ENCODE measurements at places on chromosomes 12 and 14.

- no peak for DNase-seq
These were observed 525 bp upstream of the GPR68 start for GRCh38 chr14:91245029-91245428.

- no peak for DNase-seq
These were observed 7.8 kb downstream of the PPTC7 start for GRCh38 chr12:110575326-110575725.

DNA sequence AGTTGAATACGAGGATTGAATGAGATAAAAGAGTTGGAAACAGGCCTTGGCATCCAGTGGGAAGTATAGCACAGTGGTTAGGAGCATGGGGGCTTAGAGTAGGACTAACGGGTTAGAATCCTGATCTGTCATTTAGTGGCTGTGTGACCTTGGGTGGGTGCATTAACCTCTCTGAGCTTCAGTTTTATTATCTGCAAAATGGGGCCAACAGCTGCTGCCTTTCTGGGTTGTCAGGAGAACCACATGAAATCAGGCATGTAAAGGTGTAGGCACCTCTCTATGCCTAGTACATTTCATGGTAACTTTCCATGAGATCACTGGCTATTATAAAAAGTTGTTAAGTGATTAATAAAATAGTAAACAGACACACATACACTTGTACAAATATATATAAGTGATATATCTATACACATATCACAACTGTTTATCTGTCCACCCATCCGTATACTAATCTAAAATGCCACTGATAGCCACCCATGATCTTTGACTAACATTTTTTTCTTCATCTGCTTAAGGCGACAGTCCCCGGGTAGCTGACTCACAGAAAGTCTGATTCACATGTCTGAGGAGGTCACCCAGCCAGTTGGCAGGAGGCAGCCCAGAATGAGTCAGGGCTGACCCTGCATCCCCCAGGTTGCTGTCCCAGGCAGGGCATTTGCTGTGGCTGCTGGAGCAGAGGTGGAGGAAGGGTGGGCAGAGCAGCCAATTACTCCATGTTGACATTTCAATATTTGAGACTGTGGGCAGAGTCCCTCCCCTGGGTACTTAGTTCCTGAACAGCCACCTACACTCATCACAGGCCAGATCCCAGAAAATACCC, 125.6 kb upstream of the NOS1 start:
- no peak for DNase-seq

GRCh38 chr12:124453419-124454351, 113.7 kb downstream of the NCOR2 start:
- no peak for DNase-seq

DNA sequence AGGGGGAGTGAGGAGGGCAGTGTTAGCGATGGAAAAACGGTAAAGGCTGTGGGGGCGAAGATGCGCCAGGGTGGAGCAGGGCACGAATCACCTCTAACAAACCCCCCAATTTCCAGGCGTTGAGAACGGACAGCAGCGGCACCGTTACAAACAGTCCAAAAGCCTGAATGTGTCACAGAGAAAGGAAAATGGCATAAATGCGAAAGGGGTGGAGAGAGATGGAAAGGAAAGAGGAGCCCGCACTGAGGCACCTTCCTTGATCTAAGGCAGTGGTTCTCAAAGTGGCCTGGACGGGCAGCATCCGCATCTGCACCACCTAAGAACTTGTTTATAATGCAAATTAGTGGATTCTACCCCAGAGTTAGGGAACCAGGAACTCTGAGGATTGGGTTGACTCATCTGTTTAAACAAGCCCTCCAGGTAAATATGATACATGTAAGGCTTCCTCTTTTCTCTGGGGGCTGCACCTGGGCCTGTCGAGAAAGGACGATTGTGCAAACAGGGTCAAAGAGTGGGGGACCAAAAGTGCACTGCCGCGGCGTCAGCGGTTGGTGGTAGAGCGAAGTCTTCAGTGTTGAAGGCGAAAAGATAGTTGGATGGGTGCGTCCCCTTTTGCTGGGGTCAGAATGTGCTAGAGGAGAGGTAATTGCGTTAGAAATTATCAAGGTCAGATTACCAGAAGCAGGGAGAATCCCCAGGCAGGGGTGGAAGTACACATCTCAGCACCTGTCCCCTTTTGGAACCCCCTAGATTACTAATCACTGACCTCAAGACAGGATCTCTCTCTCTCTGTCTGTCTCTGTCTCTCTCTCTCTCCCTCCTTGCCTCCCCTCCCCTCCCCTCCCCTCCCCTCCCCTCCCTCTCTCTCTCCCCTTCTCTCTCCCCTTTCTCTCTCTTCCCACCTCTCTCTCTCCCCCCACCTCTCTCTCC, 1.3 kb upstream of the KCNH5 start:
- DNase-seq, result no peak

GRCh38 chr14:61188978-61189808, 91.9 kb downstream of the TMEM30B start:
- DNase-seq, result no peak

- DNase-seq, result no peak
These were observed 17.3 kb downstream of the BAZ1A start for GRCh38 chr14:34857689-34858449.
